ENCODE measurements at places on chromosomes 5 and 9. TPM values are rescaled to one million over a fixed set of nuclear protein-coding genes. Genes with fewer than 3 reads are reported as not detected.

The PDLIM4 gene
- 20.7 TPM for total RNA-seq

The DND1 gene
- total RNA-seq, result 2.5 TPM

The CREBRF gene
- total RNA-seq, result 34.6 TPM

The FOXD4L6 gene
- not detected for total RNA-seq

The FAM221B gene
- total RNA-seq, result not detected

The KCNN2 gene
- total RNA-seq, result 0.17 TPM

The ALDH1B1 gene
- 146 TPM for total RNA-seq

The LMX1B gene
- 0.17 TPM for total RNA-seq

The ZNG1A gene
- total RNA-seq, result 20.5 TPM

The SLC25A2 gene
- total RNA-seq, result not detected

The FAM114A2 gene
- 30.4 TPM for total RNA-seq

The DRD1 gene
- 0.81 TPM for total RNA-seq

The DOCK8 gene
- 47.2 TPM for total RNA-seq

The FAM151B gene
- 3.0 TPM for total RNA-seq

The DHFR gene
- total RNA-seq, result 19.7 TPM

The IL4 gene
- total RNA-seq, result not detected

The GPX8 gene
- 26.8 TPM for total RNA-seq

The AFAP1L1 gene
- 8.7 TPM for total RNA-seq

The CENPP gene
- 2.3 TPM for total RNA-seq

The PLPP7 gene
- 7.2 TPM for total RNA-seq

The MLANA gene
- not detected for total RNA-seq

The LRRC26 gene
- 0.43 TPM for total RNA-seq

The AP3S1 gene
- total RNA-seq, result 72.0 TPM

The TTC39B gene
- 30.2 TPM for total RNA-seq

The NME5 gene
- 17.0 TPM for total RNA-seq

The LCN2 gene
- total RNA-seq, result 85.5 TPM

The CWC27 gene
- 21.1 TPM for total RNA-seq

The PCDHB11 gene
- 8.5 TPM for total RNA-seq

The TTF1 gene
- total RNA-seq, result 12.5 TPM

The SLC27A6 gene
- total RNA-seq, result 0.60 TPM

The MSX2 gene
- total RNA-seq, result 2.5 TPM

The CDKN2B-AS1 gene
- total RNA-seq, result 0.55 TPM

The C9orf153 gene
- 0.23 TPM for total RNA-seq

The EMB gene
- 19.9 TPM for total RNA-seq

The NCS1 gene
- total RNA-seq, result 50.3 TPM

The CCL27 gene
- total RNA-seq, result not detected

The SPAAR gene
- 0.83 TPM for total RNA-seq

The OBP2B gene
- total RNA-seq, result not detected

The JAKMIP2 gene
- total RNA-seq, result 1.8 TPM

The LURAP1L gene
- total RNA-seq, result 25.2 TPM

The CCDC171 gene
- 4.0 TPM for total RNA-seq

The PCDHGA8 gene
- total RNA-seq, result 1.9 TPM

The IFNA2 gene
- total RNA-seq, result not detected

The RALGPS1 gene
- 34.7 TPM for total RNA-seq

The CKMT2 gene
- 61.7 TPM for total RNA-seq

The TIGD6 gene
- total RNA-seq, result 6.5 TPM

The PCDHA1 gene
- 0.06 TPM for total RNA-seq

The GABRA6 gene
- not detected for total RNA-seq

The FCN2 gene
- total RNA-seq, result 2.6 TPM

The ACSL6 gene
- 1.5 TPM for total RNA-seq

The ZNF484 gene
- 9.5 TPM for total RNA-seq

The OR1Q1 gene
- not detected for total RNA-seq
